ENCODE measurements at places on chromosomes 13 and 19.

- no peak for DNase-seq
Measured at GRCh38 chr13:26208287-26208686, 13.8 kb downstream of the RNF6 start.

- DNase-seq, result no peak
Measured at GRCh38 chr13:106906426-106906996, 338.6 kb upstream of the ARGLU1 start.

DNA sequence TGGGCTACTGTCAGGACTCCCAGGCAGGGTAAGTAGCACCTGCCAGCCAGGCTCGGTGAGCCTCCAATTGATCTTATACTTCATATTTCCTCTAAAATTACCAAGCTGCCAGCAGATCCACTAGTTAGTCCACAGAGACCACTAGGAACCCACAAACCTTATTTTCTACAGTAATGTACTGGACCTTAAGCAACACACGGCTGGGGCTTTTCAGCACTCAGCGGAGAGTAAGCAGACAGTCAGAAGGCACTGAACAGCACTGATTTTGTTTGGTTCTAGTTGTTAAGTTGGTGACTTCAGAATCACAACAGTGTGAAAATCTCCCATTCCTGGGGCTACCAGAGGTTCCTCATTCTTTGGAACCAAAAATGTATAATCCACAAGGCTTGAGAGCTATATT lies 56.1 kb downstream of the MRPL57 start:
- DNase-seq, result no peak

GRCh38 chr13:63972328-63972727 lies 2556.7 kb upstream of the PCDH20 start:
- DNase-seq, result no peak

DNA sequence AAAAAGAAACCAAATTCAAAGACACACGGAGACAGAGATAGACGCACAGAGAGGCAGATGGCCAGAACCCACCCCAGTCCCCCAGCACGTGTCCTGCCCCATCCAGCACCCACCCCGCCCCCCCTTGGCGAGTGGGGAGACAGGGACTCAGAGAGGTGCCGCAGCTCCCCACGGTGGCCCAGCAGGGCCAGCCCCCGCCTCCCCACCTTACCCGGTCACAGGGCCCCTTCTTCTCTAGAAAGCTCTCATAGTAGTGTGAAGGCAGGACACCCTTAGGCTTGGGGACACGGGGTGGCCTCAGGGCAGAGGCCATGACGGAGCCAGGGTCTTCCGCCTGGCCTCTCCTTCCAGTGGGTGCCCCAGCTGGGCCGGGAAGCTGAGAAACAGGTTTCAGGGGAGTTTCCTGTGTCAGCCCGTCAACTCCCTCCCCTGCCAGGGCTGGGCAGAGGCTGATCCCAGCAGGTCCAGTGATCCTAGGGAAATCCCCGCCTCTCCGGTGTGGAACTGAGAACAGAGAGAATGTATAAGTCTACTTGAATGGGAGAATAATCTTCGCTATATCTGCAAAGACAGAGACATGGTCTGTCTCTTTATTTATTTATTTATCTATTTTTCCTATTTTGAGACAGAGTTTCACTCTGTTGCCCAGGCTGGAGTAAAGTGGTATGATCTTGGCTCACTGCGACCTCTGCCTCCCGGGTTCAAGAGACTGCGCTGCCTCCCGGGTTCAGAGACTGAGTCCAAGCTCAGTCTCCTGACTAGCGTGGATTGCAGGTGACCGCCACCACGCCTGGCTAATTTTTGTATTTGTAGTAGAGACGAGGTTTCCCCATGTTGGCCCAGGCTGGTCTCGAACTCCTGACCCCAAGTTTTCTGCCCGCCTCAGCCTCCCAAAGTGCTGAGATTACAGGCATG lies at the start of gene STAP2:
Gene STAP2, minus strand, starts transcription at position 387 of the 915 bp plus-strand sequence. Its CDS starts 74 bp downstream, at position 313.
- DNase-seq, result no peak

DNA sequence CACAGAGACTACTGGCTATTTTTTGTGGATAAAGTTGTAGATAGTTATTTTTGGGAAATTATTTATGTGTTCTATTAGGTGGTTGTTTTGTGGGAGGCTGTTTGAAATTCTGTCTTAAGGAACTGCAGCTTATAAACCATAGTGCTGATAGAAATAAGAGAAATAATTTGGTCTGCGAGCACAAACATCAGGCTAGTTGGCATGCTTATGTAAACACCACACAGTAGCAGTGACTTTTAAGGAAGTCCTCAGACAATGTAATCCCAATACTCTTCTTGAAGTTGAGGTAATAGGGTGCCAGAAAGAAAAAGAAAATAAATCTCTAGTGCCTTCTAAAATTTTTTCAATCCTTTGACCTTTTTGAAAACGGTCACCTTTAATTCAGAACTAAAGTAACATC lies 23.9 kb downstream of the KL start:
- no peak for DNase-seq

GRCh38 chr13:99691552-99691951 lies 190.3 kb downstream of the TM9SF2 start:
- DNase-seq, result no peak

DNA sequence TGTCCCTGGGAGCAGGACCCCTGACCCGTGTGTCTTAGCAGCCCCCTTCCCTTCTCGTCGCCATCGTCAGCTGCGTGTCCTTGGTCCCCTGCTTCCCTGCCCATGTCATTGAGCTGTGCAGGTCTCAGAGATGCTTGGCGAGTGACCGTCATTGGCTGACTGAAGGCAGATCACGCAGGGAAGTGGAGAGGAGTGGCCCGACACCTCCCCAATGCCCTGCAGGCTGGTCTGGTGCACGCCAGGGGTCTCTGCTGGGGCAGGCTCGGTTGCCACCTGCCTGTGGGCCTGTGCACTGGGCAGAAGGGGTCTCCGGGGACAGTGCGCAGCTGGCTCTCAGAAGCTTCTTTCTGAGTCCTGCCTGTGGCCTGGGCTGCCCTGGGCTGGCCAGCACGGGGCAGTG lies 6.2 kb downstream of the GNA11 start:
- no peak for DNase-seq

DNA sequence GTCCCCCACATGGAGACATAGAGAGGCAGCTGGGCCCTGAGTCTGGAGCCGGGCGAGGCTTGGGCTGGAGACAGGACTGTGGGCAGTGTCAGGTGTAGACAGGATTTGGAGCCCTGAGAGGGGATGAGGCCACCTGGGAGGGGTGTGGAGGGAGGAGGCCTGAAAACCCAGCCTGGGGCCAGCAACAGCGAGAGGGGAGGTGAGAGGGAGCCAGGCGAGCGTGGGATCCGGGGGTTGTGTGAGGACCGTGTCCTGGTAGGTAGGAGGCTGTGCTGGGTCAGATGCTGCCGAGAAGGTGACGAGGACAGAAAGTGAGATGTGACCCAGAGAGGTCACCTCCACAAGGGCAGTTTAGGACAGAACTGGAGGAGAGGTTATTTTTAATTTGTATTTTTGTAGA lies 7.4 kb downstream of the MPND start:
- DNase-seq, result no peak

DNA sequence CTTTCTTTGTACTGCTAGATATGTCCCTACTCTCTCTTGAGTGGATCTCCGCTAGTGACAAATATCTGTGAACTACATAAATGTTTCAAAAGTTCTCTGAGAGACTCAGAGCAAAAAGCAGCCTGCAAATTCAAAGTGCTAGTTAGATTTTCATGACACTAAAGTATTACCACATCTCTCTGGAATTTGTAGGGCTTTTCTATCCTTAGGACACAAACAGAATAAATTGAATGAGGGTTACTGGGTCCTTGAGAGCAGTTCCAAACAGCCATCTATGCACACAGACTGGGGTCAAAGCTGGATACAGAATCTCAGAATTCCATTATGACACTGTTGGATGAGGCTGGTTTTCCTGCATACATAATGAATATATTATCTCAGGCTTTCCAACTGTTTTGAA lies 953.2 kb downstream of the DIAPH3 start:
- DNase-seq, result no peak

GRCh38 chr13:42847891-42848663 lies 66.7 kb downstream of the FAM216B start:
- no peak for DNase-seq

GRCh38 chr19:4534836-4535658 lies at the start of gene PLIN5:
Gene PLIN5 (minus strand): TSS chr19:4535224. CDS start chr19:4534074, 1,150 bp downstream.
- DNase-seq, result no peak

DNA sequence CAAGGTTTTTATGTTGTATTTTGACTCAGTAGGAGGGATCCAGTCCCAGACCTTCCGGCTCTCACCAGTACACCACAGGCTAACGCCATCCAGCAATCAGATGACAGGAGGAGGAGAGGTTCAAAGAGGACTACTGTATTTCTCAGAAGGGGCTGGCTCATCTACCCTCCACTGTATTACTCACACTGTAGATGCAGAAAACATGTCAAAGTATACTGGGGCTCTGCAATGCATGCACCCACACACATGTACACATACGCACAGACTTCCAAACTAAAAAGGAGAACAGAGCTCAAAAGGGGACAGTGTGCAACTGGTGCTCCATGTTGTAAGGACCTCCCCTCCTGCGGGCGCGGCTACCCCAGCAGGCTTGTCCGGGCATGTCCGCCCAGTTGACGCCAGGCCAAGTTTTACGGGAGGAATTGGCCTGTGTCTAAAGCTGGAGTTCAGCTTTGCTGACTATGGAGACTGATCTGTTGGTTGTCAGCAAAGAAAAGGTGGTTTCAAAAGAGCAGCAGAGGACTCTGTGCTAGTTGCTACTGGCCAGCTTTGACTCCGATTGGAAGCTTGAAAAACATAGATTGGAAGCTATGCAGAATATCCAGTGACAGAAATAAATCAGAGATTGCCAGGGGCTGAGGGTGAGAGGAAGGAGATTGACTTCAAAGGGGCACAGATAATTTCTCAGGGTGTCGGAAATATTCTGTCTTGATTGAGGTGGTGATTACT lies 314.2 kb downstream of the DLEU7 start:
- DNase-seq, result peak; percentile 75

GRCh38 chr19:47510516-47511127 lies 4.2 kb downstream of the NAPA start:
- DNase-seq, result no peak

DNA sequence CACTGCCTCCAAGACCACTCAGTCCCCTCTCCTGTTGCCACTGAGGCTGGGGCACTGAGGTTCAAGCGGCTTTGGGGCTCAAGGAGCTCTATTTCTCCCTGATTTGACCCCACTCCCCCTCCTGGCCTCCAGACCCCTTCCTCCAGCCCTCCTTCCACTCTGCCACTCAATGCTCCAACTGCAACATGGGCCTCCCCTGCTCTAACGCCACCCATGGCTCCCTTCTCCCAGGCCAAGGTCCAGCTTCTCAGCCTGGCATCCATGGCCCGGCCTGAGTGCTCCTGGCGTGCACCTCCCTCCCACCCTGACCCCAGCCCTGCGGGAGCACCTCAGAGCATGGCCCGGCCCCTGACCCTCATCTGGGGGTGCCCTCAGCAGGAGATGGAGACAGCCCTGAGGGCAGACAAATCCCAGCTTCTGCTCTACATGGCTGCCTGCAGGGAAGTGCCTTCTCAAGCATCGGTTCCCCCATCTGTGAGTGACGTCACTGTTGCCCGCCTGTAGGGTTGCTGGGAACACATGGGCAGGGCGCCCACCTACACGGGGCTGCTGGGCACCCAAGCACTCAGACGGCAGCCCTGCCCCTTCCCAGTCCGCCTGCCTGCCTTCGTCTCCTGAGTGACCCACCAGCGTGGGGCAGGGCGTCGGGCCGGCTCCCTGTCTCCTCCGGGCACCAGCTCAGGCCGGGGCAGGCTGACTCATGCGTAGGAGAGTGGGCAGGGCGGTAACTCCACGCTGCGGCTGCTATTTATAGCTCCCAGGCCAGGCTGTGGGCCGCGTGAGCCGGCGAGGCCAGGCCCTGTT lies 1.6 kb upstream of the DIRAS1 start:
- no peak for DNase-seq

DNA sequence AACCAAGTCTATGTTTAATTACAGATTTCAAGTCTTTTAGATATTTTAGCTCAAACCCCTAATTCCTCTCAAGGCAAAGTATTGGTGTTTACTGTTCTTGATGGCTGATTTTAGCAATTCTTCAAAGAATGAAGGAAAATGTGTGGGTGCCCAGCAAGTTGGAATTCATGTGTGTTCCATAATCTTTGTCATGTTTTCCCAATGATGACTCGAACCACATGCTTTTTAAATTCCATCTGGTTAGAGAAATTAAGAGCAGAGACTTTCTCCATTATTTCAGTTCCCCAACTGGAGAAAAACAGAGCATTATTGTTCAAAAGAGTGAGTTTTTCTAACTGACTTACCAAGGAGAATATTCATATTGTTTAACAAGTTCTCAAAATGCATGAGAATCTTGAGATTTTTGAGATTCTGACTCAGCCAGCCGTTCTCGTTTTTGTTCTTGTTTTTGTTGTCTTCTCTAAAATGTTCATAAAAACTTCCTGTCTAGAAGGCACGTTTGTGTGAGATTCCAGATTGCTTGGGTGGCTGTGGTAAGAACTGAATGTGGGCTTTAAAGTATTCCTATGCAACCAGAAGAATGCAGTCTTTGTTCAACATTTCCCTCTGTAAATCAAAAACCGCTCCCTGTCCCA lies 404.7 kb downstream of the IRS2 start:
- DNase-seq, result no peak

DNA sequence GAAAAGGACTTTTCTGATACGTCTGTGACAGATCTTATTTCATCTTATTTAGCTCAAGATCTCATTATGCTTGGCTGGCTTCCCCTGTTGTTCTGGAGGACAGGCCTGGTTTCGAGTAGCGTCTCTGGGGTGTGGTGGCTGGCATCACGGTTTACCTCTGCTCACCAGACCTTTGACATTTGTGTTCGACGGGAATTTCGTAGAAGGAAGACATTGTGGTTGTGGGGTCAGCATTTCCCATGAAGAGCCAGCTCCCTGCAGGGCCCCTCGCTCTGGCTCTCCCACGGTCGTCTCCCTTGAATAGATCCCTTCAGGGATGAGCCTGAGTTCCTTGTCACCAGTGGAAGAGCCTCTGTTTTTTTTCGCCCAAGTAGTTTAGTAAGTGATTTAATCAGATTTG lies 78.6 kb upstream of the TEX29 start:
- DNase-seq, result no peak

- DNase-seq, result no peak
Measured at GRCh38 chr19:7504684-7505083, 11.2 kb upstream of the ZNF358 start.

DNA sequence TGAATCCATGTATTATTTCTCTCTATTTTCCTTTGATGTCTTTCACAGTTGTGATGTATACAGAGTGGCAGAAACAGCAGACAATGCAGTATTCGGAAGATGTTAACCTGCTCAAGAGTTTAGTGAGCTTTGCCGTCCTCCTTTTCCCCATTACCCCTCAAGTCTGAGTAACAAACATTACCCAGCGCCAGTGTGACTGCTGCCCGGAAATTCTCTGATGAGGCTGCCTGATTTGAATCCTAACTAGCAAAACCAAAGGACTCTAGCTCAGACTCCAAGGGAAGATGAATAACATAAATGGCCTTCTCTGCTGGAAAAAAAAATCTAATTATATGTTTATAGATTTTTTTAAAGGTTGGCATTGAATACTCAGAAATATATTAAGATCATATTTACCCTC lies 247.3 kb upstream of the SOX21 start:
- peak; percentile 18 for DNase-seq

GRCh38 chr19:13700621-13701020 lies 63.7 kb upstream of the MRI1 start:
- no peak for DNase-seq

Data from putamen (tissue), 1 donor.